Panc1 (cell line): ENCODE measurements at places on chromosomes 13 and 19. TPM values are rescaled to one million over a fixed set of nuclear protein-coding genes. Genes with fewer than 3 reads are reported as not detected.

- no peak for DNase-seq
These were observed 48.3 kb downstream of the LATS2 start for GRCh38 chr13:21012841-21013681.

DNA sequence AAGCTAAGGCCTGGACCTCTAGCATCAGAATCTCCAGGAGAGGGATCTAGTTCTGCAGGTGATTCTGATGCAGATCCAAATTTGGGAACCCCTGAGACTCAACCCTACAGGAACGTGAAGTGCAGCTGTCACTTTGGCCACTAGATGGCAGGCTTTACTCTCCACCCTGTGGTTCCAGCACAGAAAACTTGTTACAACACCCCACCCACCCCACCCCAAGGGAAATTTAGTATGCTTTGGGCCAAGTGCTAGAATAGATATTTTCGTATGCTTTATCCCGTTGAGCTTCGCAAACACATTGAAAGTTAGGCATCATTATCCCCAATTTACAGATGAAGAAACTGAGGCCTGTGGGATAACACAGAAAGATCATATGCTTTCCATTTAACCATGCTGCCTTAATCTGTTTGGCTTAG lies 232.0 kb downstream of the B3GLCT start:
- DNase-seq, result peak; percentile 27

CYP2A6 gene
- total RNA-seq, result 0.41 TPM

CDX2 gene
- 5.1 TPM for total RNA-seq
